GM13976 (cell line): ENCODE measurements at places on chromosomes 4 and X.

DNA sequence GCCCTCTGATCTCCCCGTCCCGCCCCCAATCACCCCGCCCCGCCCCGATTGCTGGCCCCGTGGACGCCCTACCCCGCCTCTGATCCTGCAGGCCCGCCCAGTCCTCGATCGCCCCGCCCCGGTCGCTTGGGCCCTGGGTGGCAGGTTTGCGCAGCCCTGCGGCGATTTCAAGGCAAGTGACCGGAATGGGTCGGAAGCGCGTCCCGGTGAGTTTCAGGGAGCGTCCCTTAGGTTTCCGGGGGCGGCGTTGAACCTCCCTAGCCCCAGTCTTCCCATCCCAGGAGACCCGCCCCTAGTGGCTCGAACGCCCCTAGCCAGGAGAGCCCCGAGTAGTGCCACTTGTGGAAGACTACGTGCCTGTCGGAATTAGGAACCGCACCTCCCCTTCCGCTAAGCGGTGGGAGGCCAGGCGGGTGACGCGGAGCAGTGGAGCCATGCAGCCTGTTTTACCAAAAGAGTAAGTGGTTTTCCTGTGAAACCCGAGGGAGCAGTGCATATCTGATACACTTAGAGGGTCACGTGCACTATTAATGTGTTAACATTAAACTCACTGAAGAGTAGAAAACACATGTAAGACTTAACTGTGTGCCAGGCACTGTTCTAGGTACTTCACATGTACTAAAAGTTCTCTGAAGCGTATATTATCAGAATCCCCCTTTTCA, 354 bp upstream of the TEC start:
- DNase-seq: peak; percentile 99

- DNase-seq: no peak
Observed at GRCh38 chr4:58936436-58936835, 1826.3 kb upstream of the IGFBP7 start.

DNA sequence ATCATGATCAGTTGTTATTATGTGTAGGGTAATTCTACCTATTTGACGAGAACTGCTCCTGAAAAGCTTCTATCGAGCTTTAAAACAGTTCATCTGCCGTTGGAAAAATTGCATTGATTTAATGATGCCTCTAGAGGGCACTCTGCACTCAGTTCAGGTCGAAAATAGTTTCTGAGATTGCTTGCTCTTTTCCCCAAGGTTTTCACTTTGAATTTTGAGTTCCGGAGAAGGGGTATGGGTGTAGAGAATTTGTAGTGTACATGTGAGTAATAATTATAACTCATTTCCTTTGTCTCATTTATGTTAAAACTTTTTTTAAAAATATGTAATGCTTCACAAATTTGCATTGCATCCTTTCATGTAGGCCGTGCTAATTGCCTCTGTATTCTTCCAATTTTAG, 28.4 kb upstream of the TNIP3 start:
- no peak for DNase-seq

DNA sequence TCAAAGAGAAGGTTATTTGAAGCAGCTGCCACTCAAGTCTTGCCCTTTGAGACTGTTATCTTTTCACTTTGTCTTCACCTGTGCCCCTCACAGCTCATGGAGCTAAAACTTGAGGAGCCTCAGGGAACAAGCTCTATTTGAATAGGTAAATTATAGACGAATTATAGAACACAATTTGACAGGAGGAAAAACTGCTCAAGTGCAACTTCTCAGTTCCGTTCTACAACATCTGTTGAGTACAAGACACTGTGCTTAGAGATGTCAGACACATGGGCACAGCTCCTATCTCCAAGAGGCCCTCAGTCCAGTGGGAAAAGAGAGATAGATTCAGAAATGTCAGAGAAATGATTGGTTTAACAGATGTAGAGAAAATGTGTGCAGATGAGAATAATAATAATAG, 5.1 kb downstream of the PPP1R2C start:
- DNase-seq: no peak

DNA sequence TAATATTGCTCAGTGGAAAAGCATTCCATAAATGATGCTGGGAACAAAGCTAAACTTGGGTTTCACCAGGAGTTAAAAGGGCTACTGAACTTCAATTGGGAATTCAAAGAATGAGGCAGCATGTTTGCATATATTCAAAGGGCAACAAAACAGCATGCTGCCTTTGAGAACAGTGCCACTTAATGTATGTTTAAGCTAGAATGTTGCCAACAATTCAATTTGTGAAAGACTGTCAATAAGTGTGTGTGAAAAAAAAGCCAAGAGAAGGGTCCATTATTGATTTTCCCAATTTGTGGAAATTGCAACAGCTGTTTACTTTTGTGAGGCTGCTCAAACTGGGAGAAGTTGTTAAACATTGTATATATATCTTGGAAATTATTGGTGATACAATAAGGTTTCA, 701.9 kb upstream of the ACTRT1 start:
- DNase-seq: no peak

GRCh38 chr4:172996571-172997216, 171.9 kb upstream of the GALNT7 start:
- no peak for DNase-seq

DNA sequence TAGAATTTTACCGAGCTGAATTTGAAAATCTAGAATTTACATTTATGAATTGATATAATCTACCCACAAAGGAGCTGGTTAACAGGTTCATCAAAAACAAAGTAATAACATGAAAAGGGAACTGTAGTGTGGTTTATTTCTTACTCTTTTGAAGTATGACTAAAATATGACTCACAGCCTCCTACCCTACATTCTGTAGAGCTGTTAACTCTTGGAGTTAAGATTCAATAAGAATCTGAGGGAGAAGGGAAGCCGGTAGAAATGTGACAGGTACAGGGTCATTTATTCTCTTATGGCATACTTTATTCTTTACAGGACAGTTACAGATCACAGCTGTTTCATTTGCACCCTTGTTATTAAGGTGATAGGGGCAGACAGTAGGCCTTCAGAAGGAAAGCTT, 132.2 kb upstream of the FAM47B start:
- DNase-seq: no peak
